ENCODE measurements at places on chromosomes 1 and 21.

- DNase-seq = no peak
Measured at GRCh38 chr1:62306065-62306464, 13.2 kb downstream of the KANK4 start.

DNA sequence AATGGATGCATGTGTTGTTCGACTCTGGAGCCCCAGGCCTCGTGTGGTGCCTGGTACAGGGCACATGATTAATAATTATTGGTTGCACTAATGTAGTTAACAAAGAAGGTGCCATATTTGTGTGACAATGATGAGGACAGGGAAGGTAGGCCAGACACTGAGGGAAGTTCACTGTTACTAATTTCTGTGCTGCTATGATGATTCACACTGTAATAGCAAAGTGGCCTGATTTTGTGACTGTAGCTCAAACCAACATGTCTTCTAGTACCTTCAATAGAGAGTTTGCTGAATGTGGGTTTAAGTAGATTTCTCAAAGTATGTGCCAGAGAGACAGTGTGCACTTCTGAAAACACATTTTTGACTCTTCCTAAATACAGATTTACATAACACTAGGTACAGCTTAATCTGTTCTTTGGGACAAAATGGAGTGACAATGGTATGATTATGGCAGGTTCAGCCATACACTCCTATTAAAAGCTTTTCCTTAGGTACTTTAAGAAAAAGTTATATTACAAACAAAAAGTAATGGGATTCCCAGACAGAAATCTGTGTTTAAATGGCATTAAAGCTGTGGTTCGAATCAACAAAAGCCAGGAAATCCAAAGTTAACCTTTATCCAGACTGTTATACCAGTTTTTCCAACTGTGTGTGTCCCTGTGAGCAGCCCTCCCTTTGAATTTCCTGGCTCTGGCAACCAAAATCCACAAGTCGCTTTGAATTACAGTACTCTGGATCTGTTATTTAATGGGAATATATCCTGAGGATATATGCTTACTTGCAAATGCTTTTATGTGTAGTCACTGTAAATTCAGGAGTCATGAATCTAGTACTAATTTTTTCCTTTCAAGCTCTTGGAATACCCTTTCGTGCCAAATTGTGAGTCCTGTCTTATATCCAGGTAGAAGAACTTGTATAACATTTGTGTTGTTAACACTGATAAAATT is 277.1 kb upstream of the SGIP1 start:
- DNase-seq = no peak

GRCh38 chr1:27548136-27548853 is 55.6 kb downstream of the AHDC1 start:
- no peak for DNase-seq

DNA sequence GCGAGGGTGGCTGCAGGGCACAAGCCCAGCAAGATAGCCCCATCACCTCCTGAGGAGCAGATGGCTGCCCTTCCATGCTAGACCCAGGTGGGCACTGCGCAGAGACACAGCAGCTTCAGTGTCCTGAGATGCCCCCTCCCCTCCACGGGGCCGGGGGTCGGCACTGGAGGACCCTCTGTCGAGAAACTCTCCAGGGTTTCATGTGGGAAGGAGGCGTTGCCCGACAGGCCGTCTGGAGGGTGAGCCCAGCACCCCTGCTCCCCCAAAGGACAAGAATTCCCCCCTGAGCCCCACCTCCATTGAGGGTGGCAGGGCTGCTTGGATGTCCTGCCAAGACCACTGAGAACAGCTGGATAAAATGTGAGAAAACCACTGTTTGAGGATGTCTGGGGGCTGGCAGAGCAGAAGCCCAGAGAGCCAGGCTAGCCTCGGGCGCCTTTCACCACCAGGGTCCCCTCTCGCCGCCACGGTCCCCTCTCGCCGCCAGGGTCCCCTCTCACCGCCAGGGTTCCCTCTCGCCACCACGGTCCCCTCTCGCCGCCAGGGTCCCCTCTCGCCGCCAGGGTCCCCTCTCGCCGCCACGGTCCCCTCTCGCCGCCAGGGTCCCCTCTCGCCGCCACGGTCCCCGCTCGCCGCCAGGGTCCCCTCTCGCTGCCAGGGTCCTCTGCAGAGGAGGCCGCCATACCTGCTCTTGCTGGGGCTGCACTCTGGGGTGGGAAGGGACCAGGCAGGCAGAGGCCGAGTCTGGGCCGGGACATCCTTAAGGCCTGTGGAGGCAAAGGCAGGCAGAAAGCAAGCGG is 44.2 kb downstream of the SLC19A1 start:
- DNase-seq = peak; percentile 33

DNA sequence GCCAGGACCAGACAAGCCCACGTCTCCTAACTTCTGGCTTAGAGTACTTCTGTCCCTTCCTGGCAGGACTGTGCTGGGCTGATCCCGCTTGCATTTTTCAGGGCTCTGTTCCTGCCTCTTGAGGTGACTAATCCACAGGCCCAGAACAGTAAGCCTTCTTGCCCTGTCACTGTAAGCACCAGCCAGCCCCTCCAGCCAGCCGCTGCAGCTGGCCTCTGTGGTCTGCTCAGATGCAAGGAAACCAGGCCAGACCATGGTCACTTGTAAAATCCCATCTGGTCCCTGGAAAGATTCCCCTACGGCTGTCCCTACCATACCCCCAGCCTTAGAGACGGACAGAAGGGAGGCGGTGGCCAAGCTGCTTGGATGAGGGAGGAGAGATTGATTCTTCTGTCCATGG is 74.2 kb downstream of the KIRREL1 start:
- no peak for DNase-seq

DNA sequence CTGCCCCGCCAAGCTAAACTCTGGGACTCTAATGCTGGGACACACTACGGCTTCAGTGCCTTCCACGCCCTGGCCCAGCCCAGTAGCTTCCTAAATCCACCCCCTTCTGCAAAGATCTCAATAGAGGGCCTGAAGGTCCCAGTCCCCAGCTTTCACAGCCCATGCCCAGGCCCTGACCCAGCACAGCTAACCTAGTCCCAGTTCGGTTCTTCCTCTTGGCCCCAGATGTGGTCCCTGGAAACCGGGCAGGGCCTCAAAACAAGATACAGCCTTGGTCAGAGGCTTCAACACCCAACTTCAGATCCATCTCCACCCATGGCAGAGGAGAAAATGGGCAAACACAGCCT is 646 bp upstream of the PDZK1IP1 start:
- DNase-seq = no peak

DNA sequence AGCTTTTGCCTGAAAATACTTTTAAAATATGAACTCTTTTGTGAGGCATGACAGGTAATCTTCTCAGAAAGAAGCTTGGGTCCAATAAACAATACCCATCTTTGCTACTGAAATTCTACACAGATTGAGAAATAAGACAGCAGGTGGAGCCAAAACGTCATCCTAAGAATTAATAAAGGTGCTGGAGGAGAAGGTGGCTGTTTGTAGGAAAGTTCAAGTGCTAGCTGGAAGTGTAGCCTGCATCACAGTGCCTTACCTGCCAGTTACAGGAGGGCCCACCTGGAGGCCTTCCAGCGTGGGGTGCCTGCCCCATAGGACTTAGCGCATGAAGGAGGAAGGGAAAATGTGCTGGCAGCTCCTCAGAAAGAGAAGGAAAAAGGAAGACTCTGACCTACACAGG is 93.7 kb downstream of the TTC3 start:
- DNase-seq = no peak

GRCh38 chr1:178353524-178353923 is 143.2 kb downstream of the CLEC20A start:
- DNase-seq = no peak

DNA sequence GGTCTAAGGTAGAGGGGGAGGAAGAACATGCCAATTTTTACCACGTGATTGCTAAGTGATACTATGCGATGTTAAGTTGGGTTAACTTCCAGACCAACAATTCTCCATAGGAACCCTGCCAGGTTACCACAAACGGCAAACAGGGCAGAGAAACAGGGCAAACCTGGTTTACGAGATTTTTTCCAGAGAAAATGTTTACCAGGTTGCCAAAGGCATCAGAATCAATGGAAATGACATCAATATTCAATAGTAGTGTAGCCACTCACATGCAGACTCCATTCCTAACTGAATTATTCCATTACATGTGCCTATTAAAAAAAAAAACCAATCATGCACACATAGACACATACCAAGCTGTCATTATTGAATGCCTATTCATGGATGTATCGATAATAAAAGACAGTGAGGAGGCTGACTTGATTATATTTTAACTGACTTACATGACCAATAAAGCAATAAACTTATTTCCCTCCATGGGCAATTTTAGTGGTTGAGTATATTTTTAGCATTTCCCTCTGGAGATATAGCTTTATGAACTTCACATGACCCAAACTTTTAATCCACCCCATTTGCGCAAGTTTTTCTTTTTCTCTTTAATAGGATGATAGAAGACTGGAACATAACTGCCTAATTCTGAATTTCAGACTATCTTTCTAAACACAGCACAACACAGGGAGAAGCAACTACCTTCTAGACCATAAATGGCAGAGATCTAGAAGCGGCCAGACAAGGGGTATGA is 40.5 kb upstream of the KCNE1 start:
- DNase-seq = no peak

- no peak for DNase-seq
Measured at GRCh38 chr21:44568667-44569556, 4.6 kb upstream of the KRTAP10-4 start.

- no peak for DNase-seq
Measured at GRCh38 chr1:91133248-91133647, 111.4 kb upstream of the ZNF644 start.

GRCh38 chr1:197063212-197063611 is 3.8 kb downstream of the F13B start:
- DNase-seq = no peak

GRCh38 chr1:215151841-215152549 is 69.5 kb downstream of the KCNK2 start:
- DNase-seq = no peak

All from ovary (tissue), 10 donors.